Thymus (tissue), 14 donors: ENCODE measurements at places on chromosomes 7 and 10. TPM values are rescaled to one million over a fixed set of nuclear protein-coding genes. Genes with fewer than 3 reads are reported as not detected.

DNA sequence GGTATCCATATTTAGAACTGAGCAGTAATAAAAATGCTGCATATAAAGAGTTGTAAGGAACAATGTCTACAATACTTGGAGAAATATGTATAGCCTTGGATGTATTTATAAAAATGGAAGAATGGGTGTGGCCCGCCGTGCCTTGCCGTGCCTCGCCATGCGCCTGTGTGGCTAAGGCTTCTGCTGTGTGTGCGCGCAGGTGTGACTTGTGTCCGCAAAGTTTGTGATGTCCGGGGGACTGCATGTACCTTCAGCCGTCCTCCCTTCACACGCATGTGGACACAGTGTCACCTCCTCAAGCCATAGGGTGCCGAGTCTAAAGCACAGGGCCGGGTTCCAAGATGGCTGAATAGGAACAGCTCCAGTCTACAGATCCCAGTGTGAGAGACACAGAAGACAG is 9.8 kb downstream of the SAMD9 start:
- no peak for DNase-seq

DNA sequence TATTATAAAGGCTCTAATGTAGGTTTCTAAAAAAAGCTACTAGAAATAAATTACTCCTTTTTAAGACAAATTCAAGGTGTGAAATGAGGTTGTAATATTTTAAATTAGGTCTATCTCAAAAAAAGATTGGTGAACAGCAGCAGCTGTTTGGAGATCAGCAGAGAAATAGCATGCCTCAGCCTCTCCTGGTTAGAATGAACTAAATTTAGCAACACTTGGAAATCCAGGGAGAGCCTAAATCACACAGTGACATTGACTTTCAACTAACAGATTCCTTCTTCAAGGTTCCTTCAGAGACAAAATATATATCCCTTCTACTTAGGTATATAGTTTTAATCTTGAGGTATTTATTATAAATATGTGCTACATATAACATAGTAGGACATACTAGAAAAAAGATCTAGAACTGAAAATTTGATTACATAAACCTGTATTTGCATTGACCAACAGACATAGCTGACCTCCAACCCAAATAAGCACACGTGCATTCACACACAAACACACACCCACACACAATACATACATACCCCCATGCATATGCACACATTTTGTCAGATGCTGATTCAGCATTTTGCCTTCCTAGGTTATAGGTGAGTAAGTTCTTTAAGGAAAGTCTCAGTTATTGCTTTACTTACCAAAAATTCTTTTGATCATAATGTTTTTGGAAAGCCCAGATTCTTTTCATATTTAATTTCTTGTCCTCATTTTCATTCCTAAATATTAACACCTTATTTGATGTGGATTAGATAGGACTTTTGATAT is 47.3 kb downstream of the DGKB start:
- DNase-seq = no peak

Gene IL6
- 3.5 TPM for polyA plus RNA-seq

Gene RHEB
- 115 TPM for polyA plus RNA-seq

- DNase-seq = no peak
These were observed 61.5 kb downstream of the SLIT1 start for GRCh38 chr10:97124211-97124610.

Gene GIMAP6
- 20.5 TPM for polyA plus RNA-seq

DNA sequence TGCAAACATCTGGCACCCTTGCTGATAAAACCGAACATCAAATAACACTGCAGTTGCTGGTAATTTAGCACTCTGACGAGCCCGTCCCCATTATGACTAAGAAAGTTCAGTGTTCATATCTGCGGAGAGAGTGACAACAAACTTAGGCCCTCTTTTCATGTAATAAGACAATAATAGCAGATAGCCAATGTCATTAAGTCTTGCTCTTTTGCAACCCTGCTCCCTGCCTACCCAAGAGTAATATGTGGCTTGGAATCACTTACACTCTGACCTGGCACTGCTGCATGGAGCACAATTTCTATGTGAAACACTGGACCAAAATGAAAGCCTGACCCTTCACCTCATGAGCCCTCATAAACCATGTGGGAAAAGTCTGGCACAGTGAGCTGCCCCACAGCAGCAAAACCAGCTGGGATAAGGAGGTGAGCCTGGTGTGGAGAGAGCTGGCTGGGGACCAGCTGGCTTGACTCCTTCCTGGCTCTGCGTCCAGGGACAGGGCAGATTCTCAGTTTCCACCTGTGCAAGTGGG is 86.5 kb downstream of the HIPK2 start:
- no peak for DNase-seq

DNA sequence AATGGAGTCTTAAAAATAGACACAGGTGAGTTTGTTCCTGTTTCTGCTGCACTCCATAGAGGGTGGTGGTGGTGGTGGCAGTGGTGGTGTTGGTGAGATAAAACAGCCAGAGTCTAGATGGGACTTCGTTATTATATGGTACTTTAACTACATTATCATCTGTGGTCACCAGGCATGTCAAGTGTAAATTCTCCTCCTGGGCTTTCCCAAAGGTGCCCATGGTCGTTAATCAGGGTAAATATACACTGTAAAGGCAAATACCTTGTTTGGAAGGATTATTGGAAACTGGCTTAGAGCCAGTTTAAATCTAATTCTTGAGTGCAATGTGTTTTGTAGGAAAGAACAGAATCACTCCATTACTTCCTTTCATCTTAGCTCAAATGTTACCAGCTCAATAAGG is 21.5 kb upstream of the COMMD3 start:
- DNase-seq = no peak

Gene FZD1
- 2.8 TPM for polyA plus RNA-seq

Gene EEPD1
- polyA plus RNA-seq = 16.9 TPM

Gene PLEKHS1
- 0.37 TPM for polyA plus RNA-seq

Gene ZMIZ1
- 14.2 TPM for polyA plus RNA-seq

Gene MYO3A
- polyA plus RNA-seq = 1.0 TPM

GRCh38 chr10:11304906-11305585 is 287.4 kb downstream of the CELF2 start:
- no peak for DNase-seq

Gene ZNHIT1
- 103 TPM for polyA plus RNA-seq

- peak; percentile 20 for DNase-seq
These were observed 7.4 kb upstream of the PTPRN2 start for GRCh38 chr7:158595068-158595467.

Gene EMX2
- 0.57 TPM for polyA plus RNA-seq

Gene LIPK
- 1.5 TPM for polyA plus RNA-seq

DNA sequence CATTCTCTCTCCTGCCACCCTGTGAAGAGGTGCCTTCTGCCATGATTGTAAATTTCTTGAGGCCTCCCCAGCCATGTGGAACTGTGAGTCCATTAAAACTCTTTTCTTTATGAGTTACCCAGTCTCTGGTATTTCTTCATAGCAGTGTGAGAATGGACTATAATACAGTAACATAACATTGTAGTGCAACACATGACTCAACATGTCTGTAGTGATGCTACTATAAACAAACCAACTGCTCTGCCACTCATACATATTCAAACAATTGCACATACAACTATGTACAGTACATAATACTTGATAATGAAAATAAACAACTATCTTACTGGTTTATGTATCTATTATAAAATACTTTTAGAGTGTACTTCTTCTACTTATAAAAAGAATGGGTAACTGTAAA is 7.1 kb downstream of the ATOH7 start:
- DNase-seq = no peak

Gene STOX1
- 8.5 TPM for polyA plus RNA-seq
